ENCODE measurements at places on chromosomes 2 and 18.

DNA sequence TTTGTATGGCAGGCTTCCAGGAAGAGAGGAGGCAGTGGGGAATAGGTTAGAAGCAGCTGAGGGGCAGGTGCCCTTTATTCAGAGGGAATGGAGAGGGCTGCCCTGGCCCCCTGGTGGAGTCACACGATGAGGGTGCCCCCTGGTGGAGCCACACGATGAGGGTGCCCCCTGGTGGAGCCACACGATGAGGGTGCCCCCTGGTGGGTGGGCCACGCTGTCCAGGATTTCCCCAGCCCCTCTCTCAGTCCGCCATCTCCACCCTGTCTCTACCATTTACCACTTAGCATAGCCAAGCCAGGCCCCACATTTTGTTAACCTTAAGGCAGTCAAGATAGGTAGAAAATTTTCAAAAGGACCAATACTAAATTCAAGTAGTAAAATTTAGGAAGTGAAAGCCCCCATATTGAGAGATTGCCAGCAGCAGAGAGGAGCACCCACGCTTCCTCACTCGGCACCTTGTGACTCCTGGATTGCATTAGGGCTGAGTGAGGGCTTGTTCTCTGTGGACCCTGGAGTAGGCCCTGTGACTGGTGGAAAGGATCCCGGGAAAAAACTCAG lies 10.4 kb upstream of the FAM228A start:
- DNase-seq: peak; percentile 9

DNA sequence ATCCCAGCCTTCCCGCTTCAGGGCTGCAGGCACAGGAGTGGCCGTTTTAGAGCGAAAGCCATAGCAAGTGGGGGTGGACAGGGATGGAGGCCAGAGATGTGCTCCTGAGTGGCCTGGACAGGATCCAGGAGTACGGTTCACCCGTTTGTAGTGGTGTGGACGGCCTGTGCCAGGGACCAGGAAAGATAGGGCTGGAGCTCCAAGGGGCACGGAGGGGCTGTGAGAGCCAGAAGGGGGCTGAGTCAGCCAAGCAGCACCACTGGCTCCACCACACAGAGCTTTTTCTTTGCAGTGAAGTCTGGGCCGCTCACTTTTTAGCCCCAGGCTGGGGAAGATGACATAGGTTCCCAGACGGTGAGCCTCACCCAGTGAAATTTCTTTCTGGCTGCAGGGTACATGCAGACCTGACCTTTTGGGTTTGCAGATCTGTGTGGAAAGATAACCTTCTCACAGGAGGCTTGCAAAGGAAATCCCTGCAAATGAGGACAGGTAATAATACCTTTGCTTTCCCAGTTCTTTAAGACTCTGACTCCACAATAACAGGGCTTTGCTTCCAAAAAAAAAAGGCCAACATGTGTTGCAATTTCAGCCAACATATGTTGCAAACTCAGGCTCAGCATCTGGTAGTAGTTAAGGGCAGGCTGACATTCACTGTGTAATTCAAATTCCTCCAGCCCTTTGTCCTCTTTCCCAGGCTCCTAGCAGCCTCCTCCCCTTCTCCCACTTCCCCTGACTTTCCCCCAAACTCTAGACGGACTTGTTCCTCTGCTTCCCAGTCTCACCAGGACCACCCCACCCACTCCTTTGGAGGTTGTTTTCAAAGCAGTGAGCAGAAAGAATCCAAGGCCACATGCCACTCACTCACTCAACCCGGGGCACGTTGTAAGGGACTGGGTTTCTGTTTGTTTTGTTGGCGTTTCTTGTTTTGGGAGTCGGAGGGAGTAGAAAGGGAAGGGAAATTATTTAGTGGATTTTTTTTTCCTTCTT lies 20.3 kb upstream of the LAPTM4A start:
- DNase-seq: no peak

DNA sequence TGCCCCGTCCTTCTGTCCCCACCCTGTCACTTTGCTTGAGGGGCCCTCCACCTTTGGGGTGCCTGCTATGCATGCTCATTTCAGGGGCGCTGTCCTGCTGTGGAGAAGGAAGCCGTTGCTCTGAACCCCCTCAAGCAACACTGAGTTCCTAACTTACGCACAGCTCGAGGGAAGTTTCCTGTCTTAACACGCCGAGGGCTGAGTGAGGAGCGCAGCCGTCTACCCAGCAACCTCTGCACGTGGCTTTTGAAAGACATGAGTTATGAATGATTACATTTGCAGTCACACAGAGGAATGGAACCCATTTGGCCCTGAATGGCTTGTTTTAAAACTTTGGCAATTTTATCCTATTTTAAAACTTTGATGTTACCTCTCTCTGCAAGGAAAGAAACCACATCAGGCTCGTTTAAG lies 14.0 kb downstream of the RAMP1 start:
- DNase-seq: no peak

DNA sequence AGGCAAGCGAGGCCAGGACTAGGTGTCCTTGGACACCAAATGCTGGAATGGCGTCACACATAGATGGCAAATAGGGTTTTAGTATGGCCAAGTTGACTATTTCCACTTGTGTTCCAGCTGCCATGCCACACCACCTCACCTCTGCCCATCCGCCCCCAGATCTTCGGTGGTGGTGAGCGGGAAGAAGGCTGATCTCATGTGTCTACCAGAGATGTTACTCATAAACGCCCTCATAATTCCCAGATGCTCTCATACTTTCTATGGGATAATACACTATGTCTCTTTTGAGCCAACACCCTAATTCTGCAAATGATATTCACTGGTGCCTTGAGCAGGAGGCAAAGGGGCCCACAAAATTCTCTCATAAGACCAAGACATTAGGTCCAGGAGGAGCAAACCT lies 281.1 kb upstream of the FN1 start:
- no peak for DNase-seq

- no peak for DNase-seq
Observed at GRCh38 chr2:235043762-235044500, 92.1 kb downstream of the SH3BP4 start.

GRCh38 chr2:169119851-169120250 lies 50.5 kb downstream of the DHRS9 start:
- DNase-seq: no peak

- DNase-seq: no peak
Observed at GRCh38 chr18:59884351-59884750, 15.4 kb upstream of the PMAIP1 start.

GRCh38 chr2:26687801-26688200 lies 4.7 kb upstream of the KCNK3 start:
- DNase-seq: no peak

GRCh38 chr2:41187376-41188122 lies 735.7 kb upstream of the SLC8A1 start:
- DNase-seq: no peak

- peak; percentile 47 for DNase-seq
Observed at GRCh38 chr2:201130524-201131186, 14.7 kb downstream of the CFLAR start.

DNA sequence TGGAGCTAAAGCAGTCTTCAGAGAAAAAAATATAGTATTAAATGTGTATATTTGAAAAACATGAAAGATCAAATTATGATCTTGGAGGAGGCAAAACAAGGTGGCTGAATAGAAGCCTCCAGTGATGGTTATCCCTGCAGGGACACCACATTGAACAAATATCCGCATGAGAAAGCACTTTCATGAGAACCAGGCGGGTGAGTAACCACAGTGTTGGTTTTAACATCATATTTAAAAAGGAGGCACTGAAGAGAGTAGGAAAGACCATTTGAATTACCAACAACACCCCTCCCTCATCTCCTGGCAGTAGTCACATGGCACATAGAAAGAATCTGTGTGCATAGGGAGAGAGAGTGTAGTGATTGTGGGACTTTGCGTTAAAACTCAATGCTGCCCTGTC lies 759.6 kb upstream of the NRXN1 start:
- DNase-seq: no peak

GRCh38 chr2:190876631-190877030 lies 4.0 kb upstream of the GLS start:
- DNase-seq: no peak

DNA sequence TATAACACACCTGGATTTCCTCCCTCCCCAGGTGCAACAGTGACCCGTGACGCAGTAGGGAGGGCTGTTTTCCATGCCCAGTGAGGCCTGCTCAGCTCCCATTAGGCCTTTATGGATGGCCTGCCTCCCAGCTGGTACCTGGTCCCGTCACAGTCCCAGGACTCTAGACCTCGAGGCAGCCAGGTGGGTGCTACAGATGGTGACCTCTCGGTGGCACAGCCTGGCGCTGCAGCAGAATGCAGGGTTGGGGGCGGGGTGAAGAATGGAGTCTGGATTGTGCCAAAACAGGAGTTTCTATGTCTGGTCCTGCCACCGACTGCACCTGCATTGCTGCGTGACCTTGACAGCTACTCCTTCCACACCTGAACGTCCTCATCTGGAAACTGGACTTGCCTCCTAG lies 18.0 kb upstream of the YWHAQ start:
- no peak for DNase-seq

- no peak for DNase-seq
Observed at GRCh38 chr2:61379521-61379920, 91.4 kb downstream of the USP34 start.

DNA sequence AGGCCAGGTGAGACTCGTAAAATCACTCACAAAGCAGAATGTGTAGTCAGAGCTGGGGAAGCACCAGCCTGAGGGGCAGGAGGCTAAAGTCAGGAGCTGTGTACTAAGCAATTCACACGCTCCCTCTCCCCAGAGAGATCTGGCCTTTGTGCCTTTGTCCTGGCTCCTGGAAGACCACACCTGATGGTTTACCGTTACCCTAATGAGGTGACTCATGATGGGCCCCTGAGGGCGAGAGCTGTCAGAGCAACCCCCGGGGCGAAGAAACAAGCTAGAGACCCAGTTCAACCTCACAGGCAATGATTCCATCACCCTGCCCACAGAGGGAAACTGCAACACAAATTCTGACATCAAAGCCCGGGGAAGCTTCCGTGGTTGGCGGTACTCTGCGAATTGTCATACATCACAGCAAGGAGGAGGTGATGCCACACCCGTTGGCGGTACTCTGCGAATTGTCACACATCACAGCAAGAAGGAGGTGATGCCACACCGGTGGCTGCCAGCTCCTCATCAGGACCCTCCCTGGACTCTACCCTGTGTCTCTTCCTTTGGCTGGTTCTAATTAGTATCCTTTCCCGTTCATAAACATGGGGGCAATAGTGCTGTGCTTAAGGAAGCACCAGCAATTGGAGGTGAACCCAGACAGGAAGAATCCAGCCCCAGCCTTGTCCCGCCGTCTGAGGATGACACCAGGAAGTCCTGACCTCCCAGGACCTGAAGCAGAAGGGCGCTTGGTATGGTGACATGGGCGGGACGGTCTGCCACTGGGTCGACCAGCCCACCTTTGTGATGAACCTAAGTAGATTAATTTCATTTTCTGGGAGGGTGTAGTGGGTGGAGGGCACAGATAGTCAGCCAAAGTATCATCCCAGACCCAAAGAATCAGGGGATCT lies 30.5 kb downstream of the B3GNT7 start:
- peak; percentile 50 for DNase-seq

GRCh38 chr2:241686324-241686649 lies 328 bp downstream of the DTYMK start:
- DNase-seq: no peak

GRCh38 chr2:212816267-212816666 lies 277.7 kb upstream of the ERBB4 start:
- DNase-seq: no peak

DNA sequence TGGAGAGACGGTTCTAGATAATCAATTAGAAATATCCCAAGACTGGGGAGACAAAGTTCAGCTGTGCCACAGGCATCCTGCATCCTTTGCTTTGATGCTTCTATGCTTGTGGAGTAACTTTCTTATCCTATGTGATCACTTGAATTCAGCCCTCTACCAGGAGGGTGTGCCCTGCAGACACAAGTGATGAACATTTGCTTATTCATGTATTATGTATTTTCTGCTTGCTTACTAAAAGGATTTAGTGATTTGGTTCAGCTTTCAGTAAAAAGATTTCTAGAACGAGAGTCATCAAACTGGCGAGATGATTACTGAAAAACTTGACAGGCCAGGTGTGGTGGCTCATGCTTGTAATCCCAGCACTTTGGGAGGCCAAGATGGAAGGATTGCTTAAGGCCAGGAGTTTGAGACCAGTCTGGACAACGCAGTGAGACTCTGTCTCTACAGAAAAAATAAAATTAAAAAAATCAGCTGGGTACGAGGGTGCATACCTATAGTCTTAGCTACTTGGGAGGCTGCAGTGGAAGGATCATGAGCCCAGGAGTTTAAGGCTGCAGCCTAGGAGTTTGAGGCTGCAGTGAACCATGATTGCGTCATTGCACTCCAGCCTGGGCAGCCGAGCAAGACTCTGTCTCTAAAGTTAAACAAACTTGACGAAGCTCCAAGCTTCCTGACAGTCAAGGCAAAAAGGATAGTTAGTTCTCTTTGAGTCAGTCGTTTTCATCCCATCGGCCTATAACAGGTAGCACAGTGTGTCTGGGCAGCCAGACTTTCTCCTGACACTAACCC lies 13.3 kb downstream of the HK2 start:
- DNase-seq: no peak

GRCh38 chr18:43587538-43588153 lies 310.4 kb upstream of the SYT4 start:
- no peak for DNase-seq

DNA sequence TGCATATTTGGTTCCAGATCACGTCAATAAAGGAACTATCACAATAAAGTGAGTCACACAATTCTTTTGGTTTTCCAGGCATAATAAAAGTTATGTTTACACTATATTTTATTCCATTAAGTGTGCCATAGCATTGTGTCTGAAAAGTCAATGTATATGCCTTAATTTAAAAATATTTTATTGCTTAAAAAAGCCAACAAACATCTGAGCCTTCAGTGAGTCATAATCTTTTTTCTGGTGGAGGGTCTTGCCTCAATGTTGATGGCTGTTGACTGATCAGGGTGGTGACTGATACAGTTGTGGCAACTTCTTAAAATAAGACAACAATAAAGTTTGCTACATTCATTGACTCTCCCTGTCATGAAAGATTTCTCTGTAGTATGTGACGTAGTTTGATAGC lies 254.3 kb upstream of the SPOPL start:
- DNase-seq: no peak

GRCh38 chr2:69571189-69571588 lies 72.3 kb downstream of the AAK1 start:
- DNase-seq: no peak

DNA sequence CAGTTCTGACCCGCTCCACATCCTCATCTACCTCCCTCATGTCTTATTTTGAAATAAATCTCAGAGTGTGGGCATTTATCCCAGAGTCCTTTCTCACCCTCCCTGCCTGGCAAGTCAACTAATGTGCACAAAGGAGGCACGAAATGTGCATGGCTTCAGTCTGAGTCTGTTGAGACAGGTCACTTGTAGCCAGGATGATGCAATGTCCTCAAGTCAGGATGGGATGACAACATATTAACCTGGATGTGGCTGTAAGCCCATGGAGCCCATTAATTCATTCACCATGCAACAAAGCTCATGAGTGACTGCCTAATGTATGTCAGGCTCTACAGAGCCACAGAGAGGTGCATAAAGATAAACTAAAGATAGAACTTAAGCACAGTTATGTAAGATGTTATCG lies 34.5 kb downstream of the KCNG3 start:
- no peak for DNase-seq

- DNase-seq: no peak
Observed at GRCh38 chr2:142670362-142670761, 207.1 kb upstream of the KYNU start.

Data from stimulated activated CD4-positive, alpha-beta T cell treated with anti-CD3 and anti-CD28 coated beads, Interleukin-4, amount 100 ng/mL, for 4 hours (primary cell).